ENCODE measurements at places on chromosomes 6 and 20.

- DNase-seq, result no peak
These were observed 57.2 kb downstream of the ERMARD start for GRCh38 chr6:169808608-169808967.

- no peak for DNase-seq
These were observed 255.3 kb downstream of the EPM2A start for GRCh38 chr6:145480024-145480423.

DNA sequence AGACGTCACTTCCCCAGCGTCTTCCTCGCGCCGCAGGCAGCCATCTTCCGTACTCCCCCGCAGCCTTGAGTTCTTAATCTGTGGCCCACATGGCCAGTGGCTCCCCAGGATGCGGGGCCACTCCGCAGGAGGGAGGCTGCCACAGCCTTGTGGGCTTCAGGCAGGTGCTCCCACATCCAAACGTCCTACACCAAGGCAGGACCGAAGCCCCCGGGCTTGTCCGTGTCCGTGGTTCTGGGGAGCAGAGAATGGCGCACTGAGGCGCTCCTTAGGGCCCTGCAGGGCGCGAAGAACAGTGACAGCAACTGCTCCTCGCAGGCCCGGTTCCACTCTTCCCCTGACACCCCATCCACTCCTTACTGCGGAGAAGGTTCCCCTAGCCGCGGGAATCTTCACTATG, 755.8 kb downstream of the PRIM2 start:
- DNase-seq, result no peak

GRCh38 chr6:30399390-30400058, 54.6 kb downstream of the RPP21 start:
- no peak for DNase-seq

- DNase-seq, result no peak
These were observed 98.2 kb downstream of the PSMG4 start for GRCh38 chr6:3356824-3357420.

GRCh38 chr20:58566981-58567380, 51.8 kb upstream of the APCDD1L start:
- no peak for DNase-seq

GRCh38 chr6:112407101-112407590, 60.0 kb downstream of the RFPL4B start:
- no peak for DNase-seq

DNA sequence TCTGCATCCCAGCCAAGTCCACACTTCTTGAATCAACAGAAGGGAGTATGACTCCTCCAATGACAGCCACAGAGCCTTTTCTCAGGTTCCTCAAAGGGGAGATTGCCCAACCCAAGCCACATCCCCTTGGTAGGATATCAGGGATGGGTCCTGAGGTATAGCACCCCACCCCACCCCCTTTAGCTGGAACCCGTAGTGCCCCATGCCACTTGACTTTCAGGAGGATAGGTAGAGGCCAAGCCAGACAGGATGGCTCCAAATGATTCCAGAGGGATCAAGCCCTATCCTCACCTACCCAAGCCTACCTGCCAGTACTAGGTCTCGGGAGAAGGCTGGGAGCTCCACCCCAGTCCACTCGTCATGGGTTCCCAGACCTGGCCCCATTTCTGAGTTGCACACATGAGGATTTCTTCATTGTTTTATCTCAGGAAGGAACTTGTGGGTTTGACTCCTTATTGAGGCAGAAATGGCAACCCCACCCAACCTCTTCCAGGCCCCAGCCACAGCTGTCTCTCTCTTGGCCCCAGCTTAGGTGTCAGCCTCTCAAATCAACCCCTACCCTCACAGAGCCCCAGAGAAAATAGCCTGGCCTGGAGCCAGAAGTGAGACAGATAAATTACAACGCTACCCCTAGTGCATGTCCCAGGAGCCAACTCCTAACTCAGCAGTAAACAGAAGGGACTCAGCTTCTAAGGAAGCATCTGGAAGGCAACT, 3.6 kb downstream of the CCND3 start:
- no peak for DNase-seq

DNA sequence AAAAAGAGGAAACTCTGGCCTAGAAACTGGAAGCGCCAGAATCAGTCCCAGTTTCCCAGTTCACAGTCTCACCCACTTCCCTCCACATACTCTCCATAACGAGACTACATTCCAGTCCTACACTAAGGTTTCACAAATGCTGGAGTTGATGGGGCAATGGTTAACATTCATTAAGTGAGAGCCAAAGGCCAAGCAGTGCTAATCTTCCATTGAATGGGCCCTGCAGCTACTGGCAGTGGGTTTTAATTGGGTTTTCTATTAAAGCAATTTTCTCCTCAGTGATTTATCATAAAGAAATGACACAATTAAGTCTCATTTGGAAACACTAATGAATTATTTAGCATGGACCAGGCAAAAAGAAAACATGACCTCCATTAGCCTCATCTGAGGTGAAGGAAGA, 20.8 kb upstream of the NRSN1 start:
- no peak for DNase-seq

GRCh38 chr20:19026901-19027644, 185.4 kb upstream of the SLC24A3 start:
- no peak for DNase-seq

DNA sequence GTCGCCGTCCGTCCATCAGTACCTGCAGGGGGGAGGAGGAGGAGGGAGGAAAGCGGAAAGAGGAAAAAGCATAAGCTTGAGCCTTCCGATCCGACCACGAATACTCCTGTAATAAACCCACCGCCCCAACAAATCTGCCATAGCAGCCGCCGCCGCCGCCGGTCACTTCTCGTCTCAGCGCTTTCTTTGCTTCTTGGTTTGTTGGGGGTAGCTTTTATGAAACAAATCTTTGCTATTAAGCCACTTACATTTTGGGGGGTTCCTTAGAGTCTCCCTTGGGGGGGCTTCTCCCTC, 277 bp downstream of the ADGRB3 start:
- DNase-seq, result no peak

DNA sequence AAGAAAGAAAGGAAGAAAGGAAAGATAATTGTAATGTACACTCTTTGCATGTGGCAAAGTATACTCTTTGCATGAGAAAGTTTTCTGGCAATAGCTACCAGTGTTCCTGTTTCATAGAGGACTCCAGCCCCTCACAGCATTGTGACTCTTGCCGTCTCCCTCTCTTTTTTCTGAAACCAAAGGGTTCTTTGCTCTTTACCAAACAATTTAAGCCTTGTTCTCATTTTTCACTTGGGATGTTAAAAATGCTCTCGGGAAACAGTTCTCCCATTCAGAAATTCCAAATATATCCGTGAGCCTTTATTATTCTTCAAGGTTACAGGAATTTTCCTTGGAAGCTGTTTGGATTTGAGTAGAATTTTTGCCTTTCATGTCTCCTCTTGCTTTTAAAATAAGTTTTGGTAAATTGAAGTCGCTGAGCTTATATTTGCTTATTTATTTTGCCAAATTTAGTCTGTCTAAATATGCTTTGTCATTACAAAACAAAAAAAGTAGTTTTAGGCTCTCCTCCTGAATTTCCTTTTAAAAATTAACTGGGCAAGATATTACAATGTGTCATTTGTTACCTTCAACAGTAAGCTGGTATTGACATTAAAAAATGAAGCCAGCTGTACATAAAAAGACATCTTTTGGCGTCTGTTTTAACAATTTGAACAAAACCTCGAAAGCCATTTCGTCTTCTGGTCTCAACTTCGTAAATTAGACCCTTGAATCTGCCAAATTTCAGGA, 103.8 kb upstream of the ARMC2 start:
- no peak for DNase-seq

- DNase-seq, result no peak
These were observed 25.3 kb upstream of the PYGB start for GRCh38 chr20:25222461-25223178.

DNA sequence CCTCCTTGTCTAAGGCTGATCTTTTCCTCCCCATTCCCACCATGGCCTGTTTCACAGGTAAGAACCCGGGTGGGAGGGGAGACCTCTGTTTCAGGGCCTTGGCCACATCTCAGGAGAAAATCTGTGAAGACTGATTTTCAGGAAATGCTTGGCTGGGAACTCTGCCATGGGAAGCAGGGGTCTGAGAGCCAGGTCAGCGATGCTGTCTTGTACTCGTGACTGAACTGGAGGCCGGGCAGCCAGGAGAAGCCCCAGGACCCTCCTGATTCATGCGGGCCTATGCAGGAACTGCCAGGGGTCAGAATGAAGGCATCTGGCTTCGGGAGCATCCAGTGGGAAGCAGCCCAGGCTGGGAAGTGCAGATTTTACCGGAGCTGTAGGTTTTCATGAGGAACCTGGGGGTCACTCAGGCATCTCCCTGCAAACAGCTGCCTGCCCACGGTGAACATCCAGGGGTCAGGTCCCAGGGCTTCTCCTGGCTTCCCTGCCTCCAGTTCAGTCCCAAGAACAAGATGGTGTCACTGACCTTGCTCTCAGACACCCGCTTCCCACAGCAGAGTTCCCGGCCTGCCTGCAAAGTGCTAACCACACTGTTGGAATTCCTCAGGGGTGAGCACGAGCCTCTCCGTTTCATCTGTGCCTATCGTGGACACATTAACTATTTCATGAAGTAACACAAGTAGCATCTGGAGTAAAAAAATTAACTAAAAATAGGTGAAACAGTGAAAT, 90.2 kb upstream of the SULF2 start:
- DNase-seq, result no peak

- DNase-seq, result no peak
These were observed 72.3 kb downstream of the SLC16A10 start for GRCh38 chr6:111159633-111160032.

GRCh38 chr6:81772741-81773140, 20.3 kb upstream of the TENT5A start:
- DNase-seq, result no peak

- DNase-seq, result no peak
These were observed 244.0 kb downstream of the PREX1 start for GRCh38 chr20:48583801-48584200.

- DNase-seq, result no peak
These were observed 27.9 kb downstream of the LOC128125822 start for GRCh38 chr6:63600136-63600535.

GRCh38 chr20:39458452-39458851, 496.3 kb downstream of the DHX35 start:
- no peak for DNase-seq

- DNase-seq, result no peak
These were observed 115.9 kb downstream of the JPH2 start for GRCh38 chr20:44071057-44071456.

- no peak for DNase-seq
These were observed 34.4 kb downstream of the TGM3 start for GRCh38 chr20:2330090-2330695.

DNA sequence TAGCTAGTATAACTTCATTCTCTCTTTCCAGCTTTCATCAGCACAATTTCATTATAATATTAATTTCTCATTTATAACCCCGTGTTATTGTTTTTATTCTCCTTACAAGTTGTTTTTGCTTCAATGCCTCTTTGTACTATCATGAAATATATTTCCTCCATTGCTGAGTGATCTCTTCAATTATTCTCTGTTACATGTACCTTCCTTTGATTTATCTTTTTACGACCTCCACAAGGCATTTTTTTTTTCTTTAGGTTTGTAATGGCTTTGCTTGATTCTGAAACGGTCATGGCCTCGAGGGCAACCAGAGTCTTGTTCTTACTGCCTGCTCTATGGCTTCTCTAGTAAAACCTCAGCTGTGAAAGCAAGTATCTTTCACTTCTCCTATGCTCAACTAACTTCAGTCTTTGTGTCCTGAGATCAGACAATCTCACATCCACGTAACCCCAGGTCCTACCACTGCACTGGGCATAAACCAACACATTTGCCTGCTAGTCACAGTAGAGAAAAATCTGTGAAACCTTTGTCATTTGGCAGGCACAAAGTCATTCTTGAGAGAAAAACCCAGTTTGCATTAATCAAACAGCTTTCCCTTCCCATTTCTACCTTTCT, 119.9 kb downstream of the UST start:
- no peak for DNase-seq

DNA sequence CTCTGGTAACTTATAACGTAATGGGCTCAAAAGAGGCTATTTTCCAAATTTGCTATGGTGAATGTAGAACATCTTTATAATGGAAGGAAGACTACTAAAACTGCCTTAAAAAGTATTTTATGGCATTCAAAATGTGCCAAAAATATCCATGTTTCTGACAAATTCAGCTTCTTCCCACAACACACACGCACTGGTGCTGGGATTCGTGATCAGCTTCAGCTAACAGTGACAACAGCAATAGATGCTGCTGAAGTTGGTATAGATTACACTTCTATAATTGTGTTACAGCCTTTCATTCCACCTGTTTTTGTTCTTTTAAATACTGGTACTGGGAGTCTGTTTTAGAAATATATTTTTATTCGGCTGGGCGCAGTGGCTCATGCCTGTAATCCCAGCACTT, 19.0 kb downstream of the NUDT3 start:
- DNase-seq, result no peak

GRCh38 chr20:61299618-61300017, 47.6 kb downstream of the CDH4 start:
- DNase-seq, result no peak

GRCh38 chr6:13302751-13303667, 25.3 kb downstream of the TBC1D7 start:
- DNase-seq, result peak; percentile 40

DNA sequence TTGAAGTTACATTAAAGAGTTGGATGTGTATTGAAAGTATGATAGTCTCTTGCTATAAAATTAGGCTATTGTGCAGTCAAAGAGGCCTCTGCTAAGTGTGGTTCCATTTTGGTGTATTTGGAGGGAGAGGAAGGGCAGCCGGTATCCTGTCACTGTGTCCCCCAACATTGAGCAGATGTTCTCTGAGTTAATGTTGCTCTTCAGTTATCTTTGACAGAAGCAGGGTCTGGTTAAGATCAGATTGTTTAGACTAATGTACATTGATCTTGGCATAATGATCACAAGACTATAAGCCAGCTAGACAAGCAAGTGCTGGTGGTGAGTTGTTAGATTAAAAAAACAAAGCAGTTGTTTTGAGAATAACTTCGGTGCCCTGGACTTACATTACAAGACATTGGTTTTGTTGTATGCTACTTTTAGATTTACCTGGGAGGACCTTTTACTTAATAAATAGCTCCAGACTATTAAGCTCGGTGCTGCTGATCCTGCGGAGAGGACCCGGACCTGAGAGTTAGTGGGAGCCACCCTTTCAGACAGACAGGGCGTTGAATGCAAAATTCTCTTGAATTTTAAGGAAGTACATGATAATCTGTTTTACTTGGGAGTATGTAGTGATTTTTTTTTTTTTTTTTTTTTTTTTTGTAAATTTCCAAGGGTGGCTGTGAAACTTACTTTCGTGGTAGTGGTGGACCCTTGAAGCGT, 97.8 kb downstream of the JARID2 start:
- DNase-seq, result no peak

GRCh38 chr20:59355242-59355641, 54.8 kb downstream of the EDN3 start:
- DNase-seq, result no peak

GRCh38 chr6:39956936-39957335, 22.7 kb upstream of the MOCS1 start:
- DNase-seq, result no peak

- DNase-seq, result peak; percentile 86
These were observed 29.0 kb downstream of the HNF4A start for GRCh38 chr20:44384423-44385027.

- DNase-seq, result no peak
These were observed 226.9 kb downstream of the TFAP2B start for GRCh38 chr6:51045548-51045947.

GRCh38 chr6:99802396-99803031, 191.5 kb downstream of the MCHR2 start:
- DNase-seq, result no peak
